ENCODE measurements at places on chromosomes 1 and 21.

- no peak for DNase-seq
Observed at GRCh38 chr1:10001016-10001665, 4.1 kb downstream of the RBP7 start.

DNA sequence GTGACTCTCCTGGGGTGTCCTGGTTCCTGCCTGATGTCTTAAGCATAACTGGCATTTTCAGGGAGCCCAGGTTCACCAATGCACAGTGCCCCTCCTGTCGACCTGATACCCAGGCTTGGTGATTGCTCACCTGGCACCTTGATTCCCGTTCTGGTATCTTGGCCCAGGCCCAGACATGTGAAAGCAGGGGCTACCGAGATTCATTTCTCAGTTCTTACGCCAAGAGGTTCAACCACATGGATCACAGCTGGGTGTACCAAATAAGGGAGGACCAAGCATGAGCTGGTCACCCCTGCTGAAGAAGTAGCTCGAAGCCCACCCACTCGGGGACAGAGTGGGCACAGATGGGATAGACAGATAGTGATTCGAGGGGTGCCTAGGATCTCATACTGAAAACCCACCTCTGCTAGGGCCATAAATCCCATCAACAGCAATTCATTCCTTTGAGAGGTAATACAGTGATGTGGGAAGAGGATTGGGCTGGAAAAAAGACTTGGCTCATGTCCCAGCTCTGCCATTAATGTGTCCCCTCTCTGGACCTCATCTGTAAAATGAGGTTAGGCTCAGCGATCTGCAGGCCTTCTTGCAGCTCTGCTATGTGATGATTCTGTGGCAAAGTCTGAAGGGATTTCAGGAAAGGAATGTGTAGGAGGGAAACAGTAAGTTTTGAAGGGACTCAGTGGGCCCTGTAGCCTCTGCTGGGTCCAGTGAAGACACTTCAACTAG lies 2.7 kb downstream of the EPHX1 start:
- DNase-seq = no peak

- DNase-seq = no peak
Observed at GRCh38 chr1:79614762-79615161, 608.2 kb upstream of the ADGRL4 start.

GRCh38 chr1:178283409-178283808 lies 189.5 kb downstream of the RASAL2 start:
- no peak for DNase-seq

GRCh38 chr1:42926235-42926878 lies 32.3 kb downstream of the SLC2A1 start:
- DNase-seq = no peak

- DNase-seq = no peak
Observed at GRCh38 chr21:34357889-34358288, 5.9 kb upstream of the KCNE2 start.

DNA sequence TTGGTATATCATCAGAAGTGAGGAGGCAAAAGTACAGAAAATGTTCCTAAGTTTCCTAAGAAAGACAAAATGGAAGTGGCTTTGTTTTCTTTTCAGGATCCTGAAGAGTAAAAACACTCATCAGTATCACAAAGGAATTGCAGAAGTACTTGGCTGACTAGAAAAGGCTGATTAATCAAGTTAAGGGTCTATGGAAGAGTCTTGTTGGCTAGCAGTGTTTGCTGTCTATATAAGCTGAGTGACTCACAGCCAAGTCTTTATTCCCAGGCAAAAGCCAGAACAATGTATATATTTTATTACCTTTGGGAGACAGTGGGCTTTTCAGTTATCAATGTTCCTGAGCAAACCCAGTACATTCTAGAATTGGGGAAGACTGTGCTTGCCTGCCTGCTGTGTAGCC lies 777.0 kb downstream of the PLA2G4A start:
- no peak for DNase-seq

Data from stimulated activated CD4-positive, alpha-beta T cell treated with anti-CD3 and anti-CD28 coated beads, TNF-alpha, amount 100 ng/mL, for 1 hour (primary cell).